Fibroblast of skin of right quadriceps (primary cell): ENCODE measurements at places on chromosomes 7 and 10.

- DNase-seq, result peak; percentile 99
Measured at GRCh38 chr7:99562832-99563231, 4.4 kb downstream of the ZNF655 start.

DNA sequence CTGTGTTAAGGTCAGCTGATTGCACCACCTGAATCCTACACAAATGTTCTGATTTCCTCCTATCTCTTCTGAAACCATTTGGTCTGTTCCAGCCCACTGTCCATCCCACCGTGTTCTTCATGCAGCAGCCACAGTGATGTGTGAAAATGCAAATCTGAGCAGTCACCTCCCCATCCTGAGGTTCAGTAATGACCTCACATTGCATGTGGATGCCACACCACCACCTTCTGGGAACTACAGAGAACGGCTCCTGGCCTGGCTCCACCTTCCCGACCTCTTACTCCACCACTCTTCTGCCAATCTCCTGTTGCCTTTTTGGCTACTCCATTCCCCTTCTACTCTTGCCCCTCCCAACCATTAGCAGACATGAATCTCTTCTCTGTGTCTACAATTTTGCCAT is 244.4 kb downstream of the TNS3 start:
- no peak for DNase-seq

DNA sequence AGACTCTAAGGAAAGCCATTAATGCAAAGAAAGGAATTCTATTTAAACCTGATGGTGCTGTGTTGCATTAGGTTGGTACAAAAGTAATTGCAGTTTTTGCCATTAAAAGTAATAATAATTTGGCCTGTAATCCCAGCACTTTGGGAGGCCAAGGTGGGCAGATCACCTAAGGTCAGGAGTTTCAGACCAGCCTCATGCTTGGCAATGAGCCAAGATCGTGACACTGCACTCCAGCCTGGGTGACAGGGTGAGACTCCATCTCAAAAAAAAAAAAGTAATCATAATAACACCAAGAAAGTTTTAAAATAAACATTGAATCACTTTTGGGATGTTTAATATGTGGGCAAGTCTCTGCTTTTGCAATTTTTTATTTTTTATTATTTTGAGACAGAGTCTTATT is 107.3 kb upstream of the FRMD4A start:
- DNase-seq, result no peak

GRCh38 chr7:128757203-128757602 is 18.0 kb downstream of the CALU start:
- peak; percentile 45 for DNase-seq

- peak; percentile 32 for DNase-seq
Measured at GRCh38 chr7:70776627-70777101, 355.3 kb upstream of the GALNT17 start.

DNA sequence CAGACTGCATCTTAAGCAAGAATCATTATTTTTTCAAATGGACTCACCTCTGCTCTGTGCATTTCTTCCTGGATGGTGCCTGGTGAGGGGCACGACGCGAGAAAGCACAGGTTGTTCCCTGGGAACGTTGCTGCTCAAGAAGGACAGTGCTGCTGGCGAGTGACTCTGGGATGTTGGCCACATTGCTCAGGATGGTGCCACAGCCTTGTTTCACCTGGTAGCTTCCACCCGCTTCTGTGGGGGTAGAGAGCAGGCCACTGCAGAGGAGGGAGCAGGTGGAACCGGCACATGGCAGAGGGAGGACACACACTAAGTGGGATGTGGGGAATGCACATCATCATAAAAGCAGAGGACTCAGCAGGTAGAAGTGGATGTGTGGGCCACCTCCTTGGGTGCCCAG is 444.7 kb downstream of the TCERG1L start:
- no peak for DNase-seq

DNA sequence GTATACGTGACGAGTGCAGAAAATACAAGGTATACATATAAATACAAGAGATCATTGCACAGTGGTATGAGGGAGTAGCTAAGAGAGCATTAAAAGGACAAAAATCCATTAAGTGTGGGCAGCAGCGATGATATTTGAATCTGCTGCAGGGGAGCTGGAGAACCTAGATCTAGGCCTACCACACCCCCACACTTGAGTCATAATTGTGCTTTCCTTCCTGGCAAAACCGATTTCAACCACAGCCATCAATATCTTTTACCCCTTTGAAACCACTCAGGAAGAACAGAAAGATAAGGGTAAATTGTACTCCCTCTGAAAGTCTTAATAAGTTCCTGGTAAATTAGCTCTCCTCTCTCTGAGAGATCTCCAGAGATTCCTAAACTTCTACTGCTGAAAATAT is 345.0 kb downstream of the SORCS1 start:
- no peak for DNase-seq

GRCh38 chr10:45395554-45395953 is 21.5 kb downstream of the ALOX5 start:
- no peak for DNase-seq

- peak; percentile 85 for DNase-seq
Measured at GRCh38 chr10:76086761-76087639, 655.6 kb downstream of the LRMDA start.

DNA sequence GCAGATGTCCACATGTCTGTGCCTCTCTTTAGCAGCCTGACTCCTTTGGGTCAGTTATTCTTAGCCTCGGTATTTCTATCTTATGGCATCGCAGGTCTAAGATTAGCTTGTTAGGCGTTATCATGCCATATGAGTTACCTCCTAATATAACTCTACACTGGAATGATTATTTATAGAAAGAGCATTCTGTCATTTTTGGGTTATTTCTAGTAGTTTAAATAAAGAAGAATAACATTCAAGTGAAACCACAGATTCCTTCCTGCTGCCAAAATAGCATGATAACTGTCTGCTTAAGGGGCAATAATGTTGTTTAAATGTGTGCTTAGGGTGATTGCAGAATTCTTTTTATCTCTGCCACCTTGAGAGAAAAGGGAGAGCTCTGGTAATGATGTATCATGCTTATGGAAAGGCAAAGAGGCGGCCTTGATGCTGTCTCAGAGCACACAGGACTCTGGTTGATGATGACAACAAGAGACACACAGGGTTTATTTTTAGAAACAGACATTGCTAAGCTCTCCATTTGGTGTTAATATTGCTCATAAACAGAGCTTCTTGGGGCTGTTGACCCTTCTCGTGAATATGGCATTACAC is 10.4 kb downstream of the HDAC9 start:
- DNase-seq, result peak; percentile 82

DNA sequence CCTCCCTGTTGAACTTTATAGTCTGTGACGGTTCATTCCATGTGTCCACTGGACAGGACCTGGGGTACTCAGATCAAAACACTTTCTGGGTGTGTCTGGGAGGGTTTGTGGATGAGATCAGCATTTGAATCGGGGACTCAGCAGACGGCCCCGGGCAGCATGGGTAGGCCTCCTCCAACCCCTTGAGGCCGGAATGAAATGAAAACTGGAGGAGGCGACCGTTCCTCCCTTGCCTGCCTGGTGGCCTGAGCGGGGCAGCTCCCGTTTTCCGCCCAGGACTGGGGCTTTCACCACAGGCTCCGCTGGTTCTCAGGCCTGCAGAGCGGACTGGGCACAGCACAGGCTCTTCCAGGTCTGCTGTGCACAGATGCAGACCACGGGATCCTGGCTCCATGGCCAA is 247.7 kb downstream of the MAD1L1 start:
- DNase-seq, result no peak

- DNase-seq, result no peak
Measured at GRCh38 chr10:133438711-133439273, 14.4 kb upstream of the SPRN start.

- peak; percentile 92 for DNase-seq
Measured at GRCh38 chr7:96236198-96237039, 85.5 kb downstream of the SLC25A13 start.

DNA sequence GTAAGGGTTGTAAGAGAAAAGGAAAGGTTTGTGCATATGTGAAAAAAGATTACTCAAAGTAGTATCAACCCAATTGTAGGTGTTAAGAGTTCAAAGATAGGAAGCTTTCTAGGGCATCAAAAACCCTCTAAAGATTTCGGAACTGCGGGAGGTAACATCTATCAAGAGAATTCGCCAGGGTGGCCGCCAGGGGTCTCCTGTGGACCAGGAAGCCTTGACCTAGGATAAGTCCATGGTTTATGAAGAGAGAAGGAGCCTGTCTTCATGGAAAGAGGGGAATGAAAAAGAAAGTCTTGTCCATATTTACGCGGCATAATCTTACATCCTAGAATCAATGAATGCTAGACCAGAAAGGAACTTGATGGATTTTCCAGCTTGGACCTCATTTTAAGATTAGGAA is 140.7 kb upstream of the CALCR start:
- peak; percentile 35 for DNase-seq

GRCh38 chr7:69020536-69020935 is 577.7 kb upstream of the AUTS2 start:
- no peak for DNase-seq

DNA sequence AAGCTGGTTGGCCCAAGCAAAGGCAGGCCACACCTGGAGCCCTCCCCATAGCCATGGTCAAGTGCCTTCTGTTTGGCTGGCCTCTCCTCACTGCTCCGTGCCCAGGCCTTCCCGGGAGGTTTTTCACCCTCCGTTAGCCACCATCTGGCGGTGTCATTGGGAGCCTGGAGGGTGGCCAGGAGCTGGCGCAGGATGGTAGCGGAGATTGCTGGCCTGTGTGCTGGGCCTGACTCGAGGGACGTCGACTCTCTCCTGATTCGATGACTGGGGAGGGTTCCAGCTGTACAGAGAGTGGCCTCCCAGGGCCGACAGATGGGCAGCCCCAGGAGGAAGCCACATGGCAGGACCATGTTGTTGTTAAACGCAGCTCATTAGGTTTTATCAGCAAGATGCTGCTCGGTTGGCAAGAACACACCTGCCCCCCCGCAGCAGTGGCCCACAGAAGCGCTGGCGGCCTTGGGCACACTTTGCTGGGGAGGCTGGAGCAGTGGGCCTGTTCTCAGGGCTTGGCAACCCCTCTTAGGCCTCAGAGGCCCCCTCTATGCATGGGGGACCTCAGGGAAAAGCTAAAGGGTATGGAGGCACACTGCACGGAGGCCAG is 64.0 kb upstream of the CACUL1 start:
- no peak for DNase-seq

- peak; percentile 43 for DNase-seq
Measured at GRCh38 chr7:40826411-40827221, 691.8 kb downstream of the SUGCT start.

- DNase-seq, result no peak
Measured at GRCh38 chr7:91344911-91345310, 80.7 kb downstream of the FZD1 start.

DNA sequence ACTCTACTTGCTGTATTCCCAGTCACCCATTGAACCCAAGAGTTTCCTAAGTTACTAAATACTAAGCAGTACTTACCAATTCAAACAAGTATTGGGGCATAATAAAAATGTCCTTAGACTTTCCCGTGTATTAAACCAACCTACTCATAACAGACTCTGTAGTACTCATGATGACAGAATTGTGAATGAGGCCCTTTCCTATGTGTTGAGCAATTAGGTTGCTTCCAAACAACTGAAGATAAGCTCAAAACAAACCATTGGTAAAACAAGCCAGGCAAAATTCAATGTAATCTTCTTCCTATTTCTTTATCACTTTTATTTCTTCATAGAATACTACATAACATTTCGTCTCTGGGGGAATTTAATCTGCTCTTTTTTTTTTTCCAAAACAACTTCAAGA is 106.5 kb upstream of the ANK3 start:
- DNase-seq, result no peak

DNA sequence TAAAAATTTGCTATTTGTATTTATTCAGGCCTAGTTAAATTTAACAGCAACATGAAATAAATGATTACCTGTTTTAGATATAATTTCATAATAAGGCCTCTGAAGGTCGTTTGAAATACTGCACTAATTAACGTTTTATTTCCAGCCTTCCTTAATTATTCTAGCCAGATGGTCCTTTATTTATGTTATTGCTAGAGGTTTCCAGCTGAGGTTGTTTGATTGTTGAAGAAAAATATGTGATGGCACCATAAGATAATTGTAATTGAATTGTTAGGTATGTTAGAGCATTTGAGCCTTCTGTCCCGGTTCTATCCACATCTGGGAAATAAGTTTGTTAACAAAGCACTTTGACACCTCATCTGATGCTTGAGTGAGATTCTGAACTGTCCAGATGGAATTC is 556.1 kb downstream of the ATRNL1 start:
- DNase-seq, result no peak

GRCh38 chr7:726854-727103 is 280 bp downstream of the DNAAF5 start:
- DNase-seq, result no peak

DNA sequence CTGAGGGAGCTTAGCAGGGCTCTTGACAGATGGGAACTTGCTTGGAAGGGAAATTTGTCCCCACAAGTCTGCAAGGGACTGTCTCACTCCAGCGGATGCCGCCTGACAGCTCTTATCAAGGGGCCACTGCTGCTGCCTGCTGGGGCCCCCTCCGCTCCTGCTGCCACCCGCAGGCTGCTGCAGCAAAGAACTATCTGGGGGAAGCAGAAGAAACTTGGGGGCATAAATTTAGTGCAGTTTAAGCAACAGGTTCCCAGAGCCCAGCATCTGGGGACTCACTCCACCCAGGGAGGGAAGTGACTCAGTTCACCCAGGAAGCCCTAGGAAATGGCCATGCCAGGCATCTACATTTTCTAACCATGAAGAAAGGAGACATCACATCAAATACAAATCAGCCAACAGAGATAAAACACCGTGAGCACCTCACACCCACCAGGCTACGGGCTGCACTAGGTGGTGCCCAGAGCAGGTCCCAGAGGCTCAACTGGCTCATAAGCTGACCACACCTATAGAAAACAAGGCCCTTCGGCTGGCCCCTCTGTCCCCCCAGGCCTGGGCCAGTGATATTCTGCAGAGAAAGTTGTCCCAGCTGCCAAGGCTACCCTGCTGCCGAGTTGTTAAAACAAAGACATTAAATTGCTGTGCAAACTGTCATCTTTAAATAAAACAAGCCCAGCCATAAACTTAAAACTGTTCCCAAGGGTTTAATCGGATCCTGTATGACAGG is 3.7 kb downstream of the RGS10 start:
- no peak for DNase-seq

- DNase-seq, result no peak
Measured at GRCh38 chr7:22060197-22060596, 114.5 kb upstream of the CDCA7L start.

- no peak for DNase-seq
Measured at GRCh38 chr7:219581-220150, 27.3 kb downstream of the FAM20C start.

GRCh38 chr10:129675027-129675769 is 208.2 kb downstream of the MGMT start:
- no peak for DNase-seq

GRCh38 chr7:32564542-32564941 is 69.3 kb downstream of the AVL9 start:
- no peak for DNase-seq
